Stimulated activated CD4-positive, alpha-beta T cell treated with anti-CD3 and anti-CD28 coated beads, Interleukin-2, amount 100 ng/mL, for 4 hours (primary cell): ENCODE measurements at places on chromosomes 7 and 10.

GRCh38 chr7:82755705-82756551, 312.4 kb upstream of the CACNA2D1 start:
- no peak for DNase-seq

- DNase-seq, result no peak
These were observed 682.7 kb upstream of the IGFBP3 start for GRCh38 chr7:46603780-46604179.

- DNase-seq, result no peak
These were observed 101.0 kb upstream of the STEAP1B start for GRCh38 chr7:22601003-22601402.

GRCh38 chr7:101108961-101109360, 17.9 kb upstream of the SERPINE1 start:
- no peak for DNase-seq

DNA sequence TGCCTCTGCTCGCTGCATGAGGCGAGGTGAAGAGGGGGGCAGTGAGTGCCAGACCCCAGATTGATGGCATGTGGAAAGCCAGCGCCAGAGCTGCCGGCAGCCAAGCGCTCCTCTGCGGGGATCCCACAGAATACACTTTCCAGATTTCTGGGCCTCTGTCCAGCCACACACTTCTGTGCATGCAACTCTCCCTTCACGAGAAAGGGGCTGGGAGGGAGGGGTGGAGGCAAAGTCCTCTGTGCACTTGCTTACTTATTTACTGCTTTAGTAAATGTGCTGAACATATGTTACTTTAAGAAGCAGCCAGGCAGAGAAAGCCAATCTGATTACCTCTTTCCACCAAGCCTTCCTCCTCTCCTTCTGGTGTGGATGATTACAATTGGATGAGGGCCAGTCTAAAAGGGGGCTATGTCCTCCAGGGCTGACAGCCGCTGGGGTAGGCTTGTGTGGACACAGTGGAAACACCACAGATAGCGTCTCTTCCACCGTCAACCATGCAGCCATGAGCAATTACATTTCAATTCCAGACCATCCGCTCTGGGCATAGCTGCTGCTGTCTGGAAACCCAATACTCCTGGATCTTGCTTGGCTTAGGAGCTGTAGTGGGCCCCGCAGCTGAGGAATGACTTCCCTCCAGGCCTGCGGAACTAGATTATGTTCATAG, 322.8 kb upstream of the ANKRD30A start:
- no peak for DNase-seq

DNA sequence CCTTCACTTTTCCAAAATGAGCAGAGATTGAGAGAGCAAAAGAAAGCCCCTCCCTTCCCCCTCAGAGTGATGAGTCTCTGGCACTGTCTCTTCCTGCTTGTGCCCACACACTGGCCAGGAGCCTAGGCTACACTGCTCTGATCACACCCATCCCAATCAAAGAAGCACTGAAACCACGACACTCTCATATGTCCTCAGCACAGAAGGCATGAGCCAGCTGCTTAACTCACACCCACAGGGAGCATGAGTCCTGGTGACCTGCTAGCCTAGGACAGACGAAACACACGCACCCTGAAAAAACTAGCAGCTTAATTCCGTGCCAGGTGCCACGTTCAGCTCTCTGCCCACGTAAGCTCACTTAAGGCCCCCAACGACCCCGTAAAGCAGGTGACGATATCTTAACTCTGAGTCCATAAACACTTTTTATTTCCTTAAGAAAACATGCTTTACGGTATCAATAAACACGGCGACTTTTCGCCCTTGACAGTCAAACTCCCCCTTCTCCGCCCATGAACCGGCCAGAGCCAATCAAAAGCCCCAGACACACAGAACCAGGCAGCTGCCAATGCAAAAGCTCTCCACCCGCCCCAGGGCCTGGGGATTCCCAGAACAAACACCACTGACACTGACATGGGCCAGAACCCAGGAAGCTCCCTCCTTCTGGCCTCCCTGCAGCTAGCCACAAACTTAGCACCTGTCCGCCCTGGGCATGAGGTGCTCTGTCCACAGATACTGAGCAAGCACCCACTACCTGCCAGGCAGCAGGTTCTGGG, 69.0 kb downstream of the TNRC18 start:
- no peak for DNase-seq
